ENCODE measurements at places on chromosomes 16 and 17.

- no peak for DNase-seq
Observed at GRCh38 chr16:85286066-85286831, 174.0 kb upstream of the CIBAR2 start.

DNA sequence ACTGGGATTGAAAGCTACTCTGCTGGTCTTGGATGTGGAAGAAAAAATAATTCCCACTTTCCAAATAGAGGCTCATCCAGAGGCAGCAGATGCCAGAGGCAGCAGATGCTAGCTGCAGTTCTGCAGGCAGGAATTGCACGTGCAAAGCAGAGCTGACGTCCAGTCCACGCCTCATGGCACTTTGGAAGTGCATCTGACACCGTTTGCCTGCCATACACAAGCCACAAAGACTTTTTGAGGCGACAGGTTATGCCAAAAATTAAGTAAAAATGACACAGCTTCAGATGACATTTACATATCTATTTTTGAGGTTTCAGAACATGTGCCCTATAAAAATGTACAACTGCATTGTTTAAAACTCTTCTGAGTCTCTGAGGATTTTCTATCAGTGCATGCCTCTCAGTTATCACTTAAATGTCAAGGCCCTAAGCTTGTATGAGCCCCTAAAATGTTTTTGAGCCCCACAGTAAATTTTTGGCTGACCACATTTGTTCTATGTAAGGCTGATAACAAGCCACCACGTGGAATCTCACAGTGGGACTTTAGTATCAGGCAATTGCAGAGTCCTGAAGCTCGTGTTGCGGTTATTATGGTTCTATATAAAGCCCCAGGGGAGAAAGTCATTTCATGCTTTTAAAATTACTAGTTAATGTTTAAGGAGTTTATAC, 239.2 kb downstream of the PRKCA start:
- DNase-seq, result peak; percentile 61

DNA sequence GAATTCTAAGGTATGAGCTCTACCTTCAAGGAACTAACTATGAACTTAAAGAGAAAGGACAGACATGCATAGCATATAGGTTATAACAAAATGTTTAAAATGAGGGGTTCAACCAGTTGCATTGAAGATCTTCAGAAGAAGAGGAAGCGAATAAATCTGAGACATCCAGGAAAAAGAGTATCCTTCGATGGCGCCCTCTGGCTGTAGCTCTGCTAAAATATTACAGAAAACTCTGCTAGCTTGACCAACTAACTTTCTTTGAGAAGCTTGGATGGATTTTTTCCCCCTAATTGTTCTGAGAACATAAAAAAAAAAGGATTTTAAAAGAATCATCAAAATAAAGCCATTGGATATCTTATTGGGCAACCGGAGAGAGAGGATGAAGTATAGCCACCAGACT, 659.9 kb upstream of the SOX9 start:
- DNase-seq, result no peak

DNA sequence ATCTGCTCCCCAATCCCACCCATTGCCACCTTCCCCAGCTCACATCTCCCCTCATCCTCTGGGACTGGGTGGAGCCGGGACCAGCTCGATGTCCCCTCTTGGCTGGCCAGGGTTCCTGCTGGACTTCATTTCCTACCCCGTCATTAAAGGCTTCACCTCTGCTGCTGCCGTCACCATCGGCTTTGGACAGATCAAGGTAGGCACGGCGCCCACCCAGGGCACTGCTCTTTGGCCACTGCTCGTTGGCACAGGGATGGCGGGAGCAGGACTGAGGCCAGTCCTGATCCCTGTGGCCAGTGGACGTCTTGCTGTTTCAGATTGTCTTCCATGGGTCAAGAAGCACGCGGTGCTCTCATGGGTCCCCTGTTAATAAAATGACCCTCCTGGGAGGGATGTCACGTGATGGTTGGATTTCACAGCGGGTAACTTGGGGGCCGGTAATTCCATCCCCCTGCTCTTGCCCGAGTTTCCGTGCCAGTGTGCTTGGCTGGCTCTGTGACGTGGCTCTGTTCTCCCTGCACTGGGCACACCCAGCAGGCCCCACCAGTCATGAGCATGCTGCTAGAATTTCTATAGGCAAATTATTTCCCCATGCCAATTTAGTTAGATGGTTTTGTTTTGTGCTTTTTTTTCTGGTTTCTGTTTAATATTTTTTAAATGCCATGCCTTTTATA, 3.1 kb downstream of the SLC26A11 start:
- DNase-seq, result no peak

- peak; percentile 30 for DNase-seq
Observed at GRCh38 chr17:73683771-73684170, 39.5 kb upstream of the SDK2 start.

GRCh38 chr16:66924527-66925321, 611 bp downstream of the RRAD start:
- peak; percentile 73 for DNase-seq

DNA sequence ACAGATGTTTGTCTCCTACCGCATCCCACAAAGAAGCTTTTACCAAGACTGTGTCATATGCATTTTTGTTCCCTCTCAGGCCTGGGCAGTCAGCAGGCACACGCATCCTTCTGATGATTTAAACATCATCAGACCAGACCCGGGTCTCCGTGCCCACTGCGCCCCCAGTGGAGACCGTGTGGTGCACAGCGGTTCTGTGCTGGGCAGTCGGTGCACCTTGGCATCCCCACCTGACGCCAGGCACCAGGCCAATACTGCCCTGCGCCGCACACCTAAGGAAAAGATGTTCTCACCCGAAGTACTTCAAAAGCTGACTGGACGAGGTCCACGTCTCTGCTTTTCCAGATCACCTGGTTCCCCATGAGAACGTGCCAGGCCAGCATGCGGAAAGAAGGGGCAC, 10.6 kb upstream of the PLD6 start:
- no peak for DNase-seq

DNA sequence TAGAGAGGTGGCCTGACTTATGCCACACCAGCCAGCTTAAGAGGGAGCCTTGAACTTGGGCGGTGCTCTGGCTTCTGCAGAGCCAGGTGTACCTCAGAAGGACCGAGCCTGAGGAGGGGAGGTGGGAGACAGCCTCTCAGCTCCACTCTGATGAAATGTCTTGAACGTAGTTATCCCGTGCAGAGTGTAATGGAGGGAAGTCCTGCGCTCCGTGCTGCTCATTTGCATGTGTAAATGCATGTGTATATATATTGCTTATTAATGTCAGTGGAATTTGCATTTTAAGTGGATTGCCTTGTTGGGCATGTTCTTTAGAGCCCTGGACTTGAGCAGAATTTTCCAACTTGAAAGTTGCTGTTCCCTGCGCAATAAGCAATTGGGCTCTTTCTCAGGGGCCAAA, 264.9 kb upstream of the SDK2 start:
- DNase-seq, result no peak

GRCh38 chr16:47244206-47244605, 100.5 kb upstream of the NETO2 start:
- DNase-seq, result no peak

DNA sequence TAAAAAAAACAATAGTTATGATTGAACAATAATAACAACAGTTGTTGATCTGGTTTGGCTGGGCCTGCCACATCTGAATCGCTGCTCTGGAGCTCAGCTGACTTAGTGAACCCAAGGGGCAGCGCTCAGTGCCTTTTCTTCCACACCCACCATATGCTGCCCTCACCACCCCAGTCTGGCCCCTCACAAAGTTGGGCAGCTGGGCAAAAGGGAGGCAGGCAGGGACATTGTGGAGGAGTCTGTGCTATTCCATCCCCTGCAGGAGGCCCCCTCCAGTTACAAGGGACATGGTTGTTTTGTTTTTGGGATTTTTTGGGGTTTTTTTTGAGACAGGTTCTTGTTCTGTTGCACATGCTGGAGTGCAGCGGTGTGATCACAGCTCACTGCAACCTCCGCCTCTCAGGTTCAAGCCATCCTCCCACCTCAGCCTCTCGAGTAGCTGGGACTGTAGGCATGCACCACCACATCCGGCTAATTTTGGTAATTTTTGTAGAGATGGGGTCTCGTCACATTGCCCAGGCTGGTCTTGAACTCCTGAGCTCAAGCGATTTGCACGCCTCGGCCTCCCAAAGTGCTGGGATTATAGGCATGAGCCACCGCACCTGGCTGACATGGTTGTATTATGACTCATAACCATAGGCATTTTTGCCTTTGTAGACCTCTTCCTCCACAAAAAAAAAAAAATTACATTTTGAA, 8.6 kb upstream of the PECAM1 start:
- peak; percentile 46 for DNase-seq

DNA sequence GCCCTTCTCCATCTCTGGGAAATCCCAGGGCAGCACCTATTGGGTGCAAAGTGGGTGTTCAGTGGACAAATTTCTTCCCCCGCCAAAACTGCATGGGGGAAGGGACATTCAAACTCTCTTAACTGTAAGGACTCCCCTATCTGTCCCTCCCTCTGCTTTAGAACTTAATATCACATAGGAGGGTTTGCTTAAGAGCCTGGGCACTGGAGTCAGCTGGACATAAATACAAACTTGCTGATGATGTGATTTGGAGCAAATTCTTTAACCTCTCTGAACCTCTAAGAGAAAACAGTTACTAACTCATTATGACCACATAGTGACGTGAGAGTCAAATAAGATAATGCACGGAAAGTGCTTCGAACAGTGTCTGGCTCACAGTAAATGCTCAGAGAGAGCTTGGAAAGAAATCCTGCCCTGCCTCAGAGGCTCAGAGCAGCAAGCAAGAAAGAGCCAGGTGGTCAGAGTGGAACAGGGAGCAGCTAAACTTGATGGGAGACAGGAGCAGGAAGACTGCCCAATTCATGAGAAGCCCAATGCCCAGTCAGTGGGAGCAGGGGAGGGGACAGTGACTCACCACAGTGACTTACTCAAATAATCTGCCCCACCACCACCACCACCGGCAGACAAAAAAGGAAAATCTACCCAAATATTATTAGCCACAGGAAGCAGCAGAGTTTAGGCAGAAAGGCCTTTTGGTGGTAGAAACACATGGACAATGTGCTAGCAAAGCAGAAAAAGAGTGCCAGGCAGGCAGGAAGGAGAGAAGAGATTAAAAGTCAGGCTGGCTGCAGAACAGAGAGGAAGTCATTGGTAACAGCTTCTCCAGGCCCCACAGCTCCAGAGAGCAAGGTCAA, 23.9 kb upstream of the CCL1 start:
- DNase-seq, result peak; percentile 67

DNA sequence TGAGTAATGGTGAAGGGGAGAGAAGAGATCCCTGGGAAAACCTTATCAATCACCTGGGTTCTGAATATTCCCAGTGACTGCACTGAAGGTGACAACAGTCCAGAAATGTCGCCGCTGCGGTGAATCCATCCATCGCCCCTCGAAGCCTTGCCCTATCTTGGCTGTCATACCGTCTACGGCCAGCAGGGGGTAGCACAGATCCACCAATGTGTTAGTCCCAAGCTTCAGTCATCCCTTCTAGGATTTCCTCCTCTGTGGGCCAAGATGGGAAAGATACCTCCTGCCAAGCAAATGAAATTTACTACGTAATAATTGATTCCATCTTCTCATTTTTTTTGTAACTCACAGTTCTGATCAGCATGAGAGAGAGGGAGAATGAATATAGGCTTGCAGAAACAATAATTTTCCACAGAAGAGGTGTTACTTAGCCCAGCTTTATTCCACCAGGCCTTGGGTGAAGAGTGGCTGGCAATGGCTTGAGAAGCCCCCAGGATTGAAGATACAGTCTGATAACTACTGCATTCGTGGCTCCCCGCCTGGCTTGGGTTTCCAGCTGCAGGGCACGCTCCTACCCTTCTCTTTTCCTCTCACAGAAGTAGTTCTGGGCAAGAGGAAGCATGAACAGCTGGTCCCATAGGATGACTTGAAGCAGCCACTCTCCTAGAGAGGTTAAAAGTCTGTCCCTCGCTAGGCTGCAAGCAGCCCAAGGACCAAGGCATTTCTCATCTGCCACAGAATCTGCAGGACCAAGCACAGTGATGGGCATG, 2.6 kb upstream of the FMNL1 start:
- DNase-seq, result peak; percentile 93

DNA sequence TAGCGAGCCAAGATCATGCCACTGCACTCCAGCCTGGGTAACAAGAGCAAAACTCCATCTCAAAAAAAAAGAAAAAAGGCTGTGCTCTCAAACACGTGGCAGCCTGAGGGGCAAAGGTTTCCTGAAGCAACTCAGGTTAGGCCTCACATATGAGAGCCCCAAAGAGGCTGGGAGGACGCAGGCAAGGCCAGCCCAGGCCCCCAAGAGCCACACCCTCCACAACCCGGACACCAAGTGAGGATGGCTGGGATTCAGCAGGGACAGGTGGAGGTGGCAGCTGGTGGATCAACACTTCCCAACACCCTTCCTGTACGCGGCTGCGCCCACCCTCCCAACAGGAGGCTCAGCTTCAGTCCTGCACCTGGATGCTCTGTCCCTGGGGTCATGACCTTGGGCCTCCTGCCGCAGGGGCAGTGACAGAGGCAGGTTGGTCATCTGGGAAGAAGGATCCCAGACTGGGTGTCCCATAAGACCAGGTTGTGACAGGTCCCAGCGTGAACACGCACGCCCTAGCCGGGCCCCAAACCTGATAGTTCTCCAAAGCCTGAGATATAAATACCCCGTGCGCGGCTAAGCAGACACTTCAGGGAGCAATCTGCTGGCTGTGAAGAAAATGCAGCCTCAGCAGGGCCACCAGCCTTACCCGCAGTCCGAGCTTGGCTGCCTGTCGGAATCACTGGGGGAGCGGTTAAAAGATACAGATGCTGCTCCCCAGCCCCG, 78.1 kb downstream of the TIMM22 start:
- DNase-seq, result no peak

DNA sequence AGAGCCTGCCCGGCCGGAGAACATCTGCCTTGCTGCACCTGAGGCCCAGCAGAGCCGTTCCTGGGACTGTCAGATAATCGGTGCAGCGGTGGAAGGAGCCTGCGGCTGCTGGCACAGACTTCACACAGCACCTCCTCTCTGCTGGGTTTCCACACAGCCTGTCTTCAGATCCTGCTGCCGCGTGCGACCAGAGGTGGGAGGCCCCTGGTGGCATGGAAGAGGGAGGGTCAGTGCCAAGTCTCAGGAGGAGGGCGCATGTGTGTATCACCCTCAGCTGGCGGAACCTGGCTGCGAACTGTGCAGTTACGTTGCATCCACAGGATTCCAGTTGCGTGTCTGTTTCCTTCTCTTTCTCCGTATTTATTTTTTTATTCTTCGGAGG, 3.3 kb downstream of the CDK5R1 start:
- DNase-seq, result no peak

- no peak for DNase-seq
Observed at GRCh38 chr17:50903604-50904517, 37.7 kb upstream of the TOB1 start.

GRCh38 chr16:85296859-85297660, 184.8 kb upstream of the CIBAR2 start:
- no peak for DNase-seq

- no peak for DNase-seq
Observed at GRCh38 chr17:36994438-36994837, 45.7 kb downstream of the AATF start.

DNA sequence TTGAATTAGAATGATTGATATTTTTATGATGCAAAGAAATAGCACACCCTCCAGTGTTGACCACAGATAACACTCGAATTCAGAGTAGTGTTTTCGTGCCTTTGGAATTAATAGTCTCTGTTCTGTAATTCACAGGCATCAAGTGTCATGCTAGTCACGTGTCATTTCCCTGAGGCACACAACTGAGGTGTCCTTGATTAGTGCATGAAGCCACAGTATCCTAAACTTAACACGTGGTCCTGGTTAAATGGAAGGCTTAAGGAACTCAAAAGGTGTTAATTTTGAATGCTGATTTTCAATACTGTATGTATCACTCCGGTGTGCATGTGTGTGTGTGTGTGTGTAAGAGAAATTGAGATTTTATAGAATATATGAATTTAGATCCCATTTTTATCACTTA, 625.6 kb downstream of the TMEM114 start:
- no peak for DNase-seq
